ENCODE measurements at places on chromosomes 6 and 20.

DNA sequence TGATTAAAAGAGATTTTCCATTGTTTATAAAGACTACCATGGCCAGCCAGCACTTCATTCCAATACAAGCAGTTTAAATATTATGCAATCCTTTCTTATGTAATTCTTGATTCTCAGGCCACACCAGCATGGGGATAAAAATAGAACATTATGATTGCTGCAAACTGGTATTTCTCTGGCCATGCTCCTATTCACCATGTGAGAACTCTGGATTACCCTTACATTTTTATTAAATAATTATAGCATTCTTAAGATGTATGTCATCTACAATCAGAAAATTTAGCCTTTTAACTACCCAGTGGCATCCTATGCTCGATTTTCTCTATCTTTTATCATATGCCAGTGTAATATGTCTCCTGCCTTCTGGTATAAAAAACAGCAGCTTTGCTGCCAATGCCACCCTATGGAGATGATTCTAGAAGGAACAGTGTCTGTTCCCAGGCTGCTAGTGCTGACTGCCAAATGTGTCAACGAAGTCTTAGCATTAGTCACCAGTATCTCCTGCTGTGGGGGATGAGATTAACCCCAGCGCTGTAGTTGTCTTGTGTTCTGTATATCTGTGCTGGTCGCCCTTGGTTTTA, 501.4 kb downstream of the BCKDHB start:
- DNase-seq: no peak

DNA sequence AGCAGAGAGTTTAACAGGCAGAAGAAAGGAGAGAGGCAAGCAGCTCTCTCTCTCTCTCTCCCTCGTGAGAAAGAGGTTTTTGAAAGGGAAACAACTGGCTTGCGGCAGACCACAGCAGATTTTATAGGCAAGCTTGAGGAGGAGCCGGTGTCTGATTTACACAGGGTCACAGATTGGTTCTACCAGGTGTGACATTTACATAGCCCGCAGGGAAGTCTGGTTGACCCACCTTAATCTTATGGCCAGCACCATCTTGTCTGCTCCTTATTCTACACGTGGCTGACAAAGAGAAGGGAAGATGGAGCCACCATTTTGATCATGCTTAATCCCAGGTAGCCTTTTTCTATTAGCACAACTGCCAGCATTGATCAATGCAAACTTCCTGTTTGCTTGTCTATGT, 65.4 kb downstream of the OR2J2 start:
- DNase-seq: no peak

DNA sequence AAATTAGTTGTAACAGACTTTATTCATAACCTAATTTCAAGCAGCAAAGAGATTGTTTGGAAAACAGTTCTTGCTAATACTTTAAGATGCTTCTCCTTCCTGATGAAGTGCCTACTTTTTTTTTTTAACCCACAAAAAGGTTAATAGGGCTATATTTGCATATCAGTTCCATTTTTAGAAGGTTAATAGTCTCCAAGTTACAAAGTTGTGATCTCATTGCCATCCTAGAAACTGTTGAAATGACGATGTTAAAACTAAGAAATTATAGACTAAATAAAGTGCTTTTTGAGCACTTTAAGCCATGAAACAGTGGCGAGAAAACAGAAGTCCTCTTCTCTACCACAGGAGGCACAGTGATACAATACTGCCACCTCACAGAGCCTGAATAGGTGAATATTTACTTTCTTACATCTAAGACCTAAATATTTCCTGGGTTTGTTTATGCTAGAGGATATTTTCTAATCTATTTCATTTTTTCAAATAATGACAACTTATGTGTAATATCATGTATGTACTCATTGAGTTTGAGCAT, 5.3 kb downstream of the RNF144B start:
- no peak for DNase-seq

- DNase-seq: peak; percentile 49
Measured at GRCh38 chr20:50191544-50192363, 1.1 kb downstream of the CEBPB start.

GRCh38 chr6:43506171-43506570, 4.0 kb downstream of the LRRC73 start:
- no peak for DNase-seq

DNA sequence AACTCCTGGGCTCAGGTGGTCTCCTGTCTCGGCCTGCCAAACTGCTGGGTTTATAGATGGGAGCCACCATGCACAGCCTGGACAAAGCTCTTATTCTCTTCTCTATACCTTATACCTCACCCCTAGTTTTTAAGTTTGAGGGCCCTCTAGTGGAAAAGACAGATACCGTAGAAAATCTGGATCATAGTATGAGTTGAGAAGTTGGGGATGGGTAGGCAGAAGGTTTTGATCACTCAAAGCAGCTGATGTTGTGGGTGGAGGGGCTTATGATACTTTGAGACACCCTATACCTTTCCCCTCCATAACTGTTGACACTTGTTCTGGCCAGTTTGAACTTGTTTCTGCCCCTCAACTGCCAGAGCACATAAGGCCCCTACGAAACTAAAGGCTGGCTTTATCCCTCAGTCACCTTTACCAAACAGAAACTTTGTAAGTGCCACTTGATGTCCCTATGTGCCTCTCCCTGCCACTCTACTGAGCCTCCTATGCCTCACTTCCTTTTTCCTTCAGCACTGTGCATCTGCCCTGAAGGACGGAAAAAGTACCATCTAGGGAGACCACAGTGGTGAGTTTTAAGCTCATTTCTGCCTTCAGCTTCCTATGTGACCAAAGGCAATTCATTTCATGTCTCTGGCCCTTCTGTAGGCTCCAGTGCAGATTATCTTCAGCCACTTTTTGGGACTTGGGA, 28.6 kb downstream of the RALY start:
- DNase-seq: no peak

DNA sequence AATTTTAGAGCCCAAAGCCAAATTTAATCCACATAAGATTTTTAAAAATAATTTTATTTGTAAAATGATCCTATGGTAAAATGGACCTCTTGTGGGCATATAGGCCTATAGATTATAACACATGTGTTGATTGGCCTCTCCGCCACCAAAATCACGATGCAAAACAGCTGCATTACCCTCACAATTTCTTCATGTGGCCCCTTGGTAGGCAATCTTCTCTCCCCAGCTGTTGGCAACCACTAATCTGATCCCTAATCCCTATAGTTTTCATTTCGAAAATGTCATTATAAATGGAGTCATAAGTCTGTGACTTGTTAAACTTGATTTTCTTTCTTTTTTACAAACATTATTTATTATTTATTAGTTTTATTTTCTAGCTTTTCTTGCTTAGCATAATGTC, 263.9 kb upstream of the SULF2 start:
- no peak for DNase-seq

DNA sequence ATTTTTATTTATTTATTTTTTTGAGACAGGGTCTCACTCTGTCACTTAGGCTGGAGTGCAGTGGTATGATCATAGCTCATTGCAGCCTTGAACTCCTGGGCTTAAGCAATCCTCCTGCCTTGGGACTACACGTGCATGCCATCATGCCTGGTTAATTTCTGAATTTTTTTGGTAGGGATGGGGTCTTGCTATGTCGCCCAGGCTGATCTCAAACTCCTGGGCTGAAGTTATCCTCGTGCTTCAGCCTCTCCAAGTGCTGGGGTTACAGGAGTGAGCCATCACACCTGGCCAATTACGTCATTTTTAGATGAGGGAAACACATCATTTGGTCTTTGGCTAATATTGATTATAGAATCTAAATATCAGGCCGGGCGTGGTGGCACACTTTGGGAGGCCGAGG, 32.1 kb downstream of the SOX4 start:
- DNase-seq: no peak

GRCh38 chr6:161748535-161749416, 474.9 kb upstream of the AGPAT4 start:
- no peak for DNase-seq

- no peak for DNase-seq
Measured at GRCh38 chr6:169246445-169246844, 7.2 kb downstream of the THBS2 start.

DNA sequence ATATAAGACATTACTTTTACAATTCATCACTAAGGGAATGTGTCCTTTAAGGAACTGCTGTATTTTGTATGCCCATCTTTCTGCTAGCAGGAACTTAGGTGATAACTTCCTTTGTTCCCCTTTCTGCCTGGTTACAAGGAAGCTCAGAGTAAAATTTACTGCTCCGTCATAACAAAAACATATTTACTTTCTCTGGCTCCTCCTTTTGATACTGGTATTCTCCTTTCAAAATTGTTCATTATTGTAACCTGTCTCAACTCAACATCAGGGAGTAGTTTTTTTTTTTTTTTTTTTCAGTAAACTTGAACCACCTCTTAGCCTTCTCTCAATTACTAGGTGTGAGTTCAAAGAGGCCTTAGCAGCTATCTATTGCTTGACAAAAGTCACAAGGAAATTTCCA, 37.1 kb downstream of the RIPOR2 start:
- DNase-seq: no peak

DNA sequence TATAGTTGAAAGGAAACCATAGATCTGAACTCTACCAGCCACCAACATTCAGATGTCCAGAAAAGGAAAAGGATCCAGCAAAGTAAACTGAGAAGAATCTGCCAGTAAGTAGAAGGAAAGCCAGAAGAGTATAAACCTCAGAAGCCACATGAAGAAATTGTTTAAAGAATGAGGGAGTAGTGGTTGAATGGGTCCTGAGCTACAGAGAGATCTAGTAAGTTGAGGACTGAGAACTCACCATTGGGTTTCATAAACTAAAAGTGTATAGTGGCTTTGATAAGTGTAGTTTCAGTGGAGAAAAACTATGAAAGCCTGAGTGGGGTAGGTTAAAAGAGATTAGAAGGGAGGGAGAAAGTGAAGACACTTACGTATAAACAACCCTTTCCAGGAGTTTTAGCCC, 32.0 kb upstream of the SUMO4 start:
- no peak for DNase-seq

- no peak for DNase-seq
Measured at GRCh38 chr6:27962506-27962905, 5.5 kb downstream of the OR2B6 start.

DNA sequence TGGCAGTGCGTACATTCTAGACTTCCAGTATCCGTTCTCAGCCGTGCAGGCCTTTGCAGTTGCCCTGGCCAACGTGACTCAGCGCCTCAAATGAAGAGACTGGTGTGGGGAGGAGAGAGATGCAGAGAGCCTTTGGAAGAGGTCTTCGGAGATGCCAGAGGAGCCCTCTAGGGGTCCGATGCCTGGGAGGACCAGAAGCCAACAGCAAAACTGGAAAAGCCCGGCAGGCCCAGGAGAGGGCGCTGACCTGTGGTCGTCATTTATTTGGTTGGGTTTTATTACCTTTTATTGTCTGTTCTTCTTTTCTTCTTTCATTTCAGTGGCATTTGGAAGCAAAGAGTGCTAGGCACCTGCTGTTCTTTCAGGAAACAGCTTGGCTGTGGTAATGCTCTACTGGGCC, 53.3 kb upstream of the TMEM181 start:
- DNase-seq: no peak

DNA sequence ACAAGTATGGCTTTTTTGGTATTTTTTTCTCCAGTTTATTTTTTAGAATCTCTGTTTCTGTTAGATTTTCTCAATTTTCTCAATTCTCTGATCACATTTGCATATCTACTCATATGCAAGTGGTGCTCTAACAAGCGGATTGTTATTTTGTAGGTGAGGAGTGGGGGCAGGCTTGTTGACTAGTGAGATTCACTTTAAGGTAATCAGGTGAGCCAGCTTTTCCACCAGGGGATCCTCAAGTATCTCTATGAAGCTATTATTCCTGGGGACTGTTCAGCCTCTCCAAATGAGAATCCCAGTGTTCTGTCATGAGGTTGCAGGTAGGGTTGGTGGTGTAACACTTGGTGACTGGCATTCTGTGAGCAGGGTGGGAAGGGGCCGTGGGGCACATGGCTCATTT, 274.3 kb upstream of the FERMT1 start:
- no peak for DNase-seq

- DNase-seq: no peak
Measured at GRCh38 chr6:31379850-31380249, 22.9 kb upstream of the HLA-B start.

GRCh38 chr6:16329233-16329632, 90.8 kb downstream of the GMPR start:
- no peak for DNase-seq

GRCh38 chr6:90714319-90714718, 127.4 kb upstream of the MAP3K7 start:
- DNase-seq: no peak

- DNase-seq: no peak
Measured at GRCh38 chr6:54135665-54136369, 24.6 kb downstream of the MLIP start.
